ENCODE measurements at places on chromosomes 6 and 20.

GRCh38 chr20:43975096-43975768, 60.6 kb downstream of the TOX2 start:
- no peak for DNase-seq

GRCh38 chr6:139161169-139161568, 26.3 kb downstream of the HECA start:
- no peak for DNase-seq

- DNase-seq = peak; percentile 34
Measured at GRCh38 chr6:39086294-39086693, 28.7 kb downstream of the SAYSD1 start.

- DNase-seq = no peak
Measured at GRCh38 chr6:163355426-163355991, 59.0 kb upstream of the QKI start.

GRCh38 chr6:40954446-40955177, 84.4 kb downstream of the UNC5CL start:
- DNase-seq = no peak

GRCh38 chr6:52707963-52708680, 37.2 kb downstream of the TMEM14A start:
- no peak for DNase-seq

- DNase-seq = no peak
Measured at GRCh38 chr20:60662307-60662706, 589.8 kb upstream of the CDH4 start.

DNA sequence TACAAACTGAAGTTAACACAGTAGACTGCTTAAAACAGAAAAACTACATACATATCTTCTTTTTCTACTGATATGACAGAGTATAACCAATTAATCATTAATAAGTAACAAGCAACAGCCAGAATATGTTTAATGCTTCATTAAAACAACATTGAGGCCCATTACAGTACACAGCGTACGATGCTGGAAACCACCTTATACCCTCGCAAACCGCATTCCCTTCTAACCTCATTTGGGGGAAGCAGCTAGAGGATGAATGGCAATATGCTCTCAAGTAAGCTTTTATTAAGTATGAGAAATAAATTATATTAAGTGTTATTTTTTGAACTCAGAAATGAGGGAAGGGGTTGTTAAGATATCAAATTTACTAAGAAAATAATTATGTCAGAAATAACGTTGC, 142.4 kb downstream of the GMDS start:
- no peak for DNase-seq

DNA sequence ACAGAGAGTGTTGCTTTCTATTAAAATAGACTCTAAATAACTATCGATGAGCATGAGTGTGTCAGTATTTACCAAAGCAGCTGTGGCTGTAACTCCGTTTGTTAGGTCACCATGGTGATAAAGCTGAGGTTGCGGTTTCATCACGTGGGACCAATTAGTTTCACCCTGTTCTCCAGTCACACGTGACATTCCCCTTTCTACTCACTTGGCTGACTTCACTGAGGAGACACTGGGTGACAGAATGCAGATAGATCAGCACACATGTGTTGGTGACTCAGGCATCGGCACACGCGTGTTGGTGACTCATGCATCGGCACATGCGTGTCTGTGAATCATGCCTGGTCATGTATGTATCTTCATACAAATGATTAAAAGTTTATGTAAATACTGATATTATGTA, 285.4 kb downstream of the THBS2 start:
- no peak for DNase-seq

DNA sequence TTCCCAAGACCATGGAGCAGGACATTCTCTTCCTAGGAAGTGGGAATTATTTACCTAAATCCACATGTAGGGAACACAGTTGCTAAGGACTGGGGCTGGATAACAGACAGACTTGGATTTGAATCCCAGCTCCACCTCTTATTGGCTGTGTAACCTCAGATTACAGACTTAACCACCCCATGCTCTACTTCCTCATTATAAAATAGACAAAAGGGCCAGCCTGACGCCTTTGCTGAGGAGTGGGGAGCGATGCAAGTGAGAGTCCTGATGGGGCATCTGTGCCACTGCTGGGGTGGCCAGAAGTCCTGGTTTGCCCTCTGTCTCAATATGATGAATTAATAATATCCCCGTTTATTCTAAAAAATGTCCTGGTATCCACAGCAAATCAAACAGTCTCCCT, 46.8 kb downstream of the SPATA2 start:
- no peak for DNase-seq

GRCh38 chr6:142845624-142846458, 99.1 kb downstream of the HIVEP2 start:
- peak; percentile 85 for DNase-seq

DNA sequence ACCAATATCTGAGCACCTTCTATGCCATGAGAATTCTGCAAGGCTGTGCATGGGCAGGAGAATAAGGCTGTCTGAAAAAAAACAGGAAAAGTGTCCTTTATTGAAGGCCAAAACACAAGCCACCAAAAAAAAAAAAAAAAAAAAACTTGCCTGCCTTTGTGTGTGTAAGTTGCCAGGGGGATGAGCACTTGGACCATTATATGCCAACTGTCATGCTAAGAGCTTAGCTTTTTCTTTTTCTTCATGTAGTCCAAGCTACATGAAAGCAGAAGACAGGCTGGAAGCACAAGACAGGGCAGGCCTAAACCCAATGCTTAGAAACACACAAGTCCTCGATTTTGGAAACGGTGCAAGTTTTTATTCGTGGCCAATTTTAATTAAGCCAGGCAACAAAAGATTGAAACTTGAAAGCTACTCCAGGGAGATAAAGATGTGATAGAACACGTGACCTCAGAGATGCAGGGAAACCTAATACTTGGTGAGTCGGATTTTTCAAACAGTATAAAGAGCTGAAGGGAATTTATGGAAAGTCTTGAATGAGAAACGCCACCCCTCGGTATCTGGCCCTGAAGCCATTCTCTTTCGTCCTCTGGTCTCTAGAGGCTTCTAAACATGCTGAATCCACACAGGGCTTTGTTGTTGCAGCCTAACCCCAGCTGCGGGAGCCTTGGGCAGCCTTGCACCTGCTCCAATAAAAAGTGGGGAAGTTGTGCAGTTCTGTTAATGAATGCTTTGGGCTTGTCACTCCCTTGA, 8.6 kb downstream of the BMP7 start:
- no peak for DNase-seq

DNA sequence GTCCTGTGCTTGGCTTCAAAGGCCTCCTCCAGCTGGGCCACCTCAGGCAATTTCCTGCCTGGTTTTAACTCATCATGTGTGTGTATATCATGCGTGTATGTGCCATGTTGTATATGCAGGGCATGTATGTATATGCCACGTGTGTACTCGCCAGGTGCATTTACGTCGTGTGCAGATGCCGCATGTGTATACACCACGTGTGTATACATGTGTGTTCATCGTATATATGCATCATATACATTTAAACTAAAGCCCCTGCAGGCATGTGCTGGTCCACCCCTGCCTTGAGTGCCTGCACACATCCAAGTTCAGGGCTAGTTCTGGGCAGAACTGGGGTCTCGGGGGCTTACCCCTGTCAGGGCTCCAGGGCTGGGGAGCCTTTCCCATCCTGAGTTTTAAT, 54.0 kb upstream of the SMOC2 start:
- no peak for DNase-seq

GRCh38 chr20:53045941-53046340, 73.8 kb downstream of the TSHZ2 start:
- no peak for DNase-seq

DNA sequence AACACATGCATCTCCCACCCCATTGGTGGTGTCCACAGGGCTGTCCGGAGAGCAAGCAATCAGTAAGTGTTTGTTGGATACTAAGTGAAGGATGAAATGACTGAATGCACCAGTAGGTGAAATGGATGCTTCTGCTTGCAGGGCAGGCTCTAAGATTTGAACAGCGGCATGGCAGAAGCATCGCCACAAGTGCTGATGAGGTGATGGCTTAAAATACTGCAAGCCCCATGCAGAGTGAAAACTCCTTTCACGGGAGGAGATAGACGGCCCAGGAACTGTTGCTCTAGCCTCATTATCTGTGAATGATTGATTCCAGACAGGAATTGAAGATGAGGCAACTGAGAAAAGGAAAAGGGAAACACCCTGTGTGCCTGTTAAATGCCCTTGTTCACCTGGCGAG, 158.9 kb downstream of the LY86 start:
- DNase-seq = no peak

GRCh38 chr6:13152764-13153163, 175.6 kb downstream of the TBC1D7 start:
- peak; percentile 81 for DNase-seq

DNA sequence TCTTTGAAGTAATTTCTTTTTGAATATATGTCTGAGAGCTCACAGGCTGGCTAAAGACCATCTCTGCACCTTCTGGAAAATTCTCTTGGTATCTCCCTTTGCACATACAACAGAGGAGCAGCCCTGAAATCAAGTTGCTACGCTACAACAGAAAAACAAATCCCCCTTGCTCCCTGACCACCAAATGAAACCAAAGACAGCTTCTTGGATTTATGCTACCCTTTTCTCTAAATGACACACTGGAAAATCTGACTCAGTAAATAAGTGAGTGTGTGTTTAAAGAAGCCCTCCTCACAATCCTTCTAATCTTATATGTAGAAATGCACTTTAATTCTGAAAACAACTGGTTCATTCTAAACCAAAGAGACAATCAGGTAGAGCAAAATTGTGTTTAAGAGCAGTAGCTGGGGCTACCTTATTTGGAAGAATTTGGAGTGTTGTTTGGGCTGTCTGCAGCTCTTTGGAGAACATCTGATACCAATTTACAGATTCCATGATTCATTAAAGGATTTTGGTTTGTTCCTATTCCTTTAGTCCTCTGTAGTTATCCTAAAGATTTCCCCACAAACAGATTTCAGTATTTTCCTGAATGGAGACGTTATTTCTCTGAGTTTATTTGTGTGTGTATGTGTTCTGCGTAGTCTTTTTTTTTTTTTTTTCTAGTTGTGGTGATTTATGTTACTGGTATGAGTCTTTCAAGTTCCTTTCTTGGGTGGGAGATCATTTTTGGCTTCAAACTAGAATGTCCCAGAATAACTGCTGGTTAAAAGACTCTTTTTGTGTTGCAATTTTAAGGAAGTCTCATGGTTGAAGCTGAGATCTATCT, 36.4 kb upstream of the UTRN start:
- DNase-seq = no peak

GRCh38 chr6:22113026-22113766, 183.6 kb downstream of the PRL start:
- DNase-seq = no peak

DNA sequence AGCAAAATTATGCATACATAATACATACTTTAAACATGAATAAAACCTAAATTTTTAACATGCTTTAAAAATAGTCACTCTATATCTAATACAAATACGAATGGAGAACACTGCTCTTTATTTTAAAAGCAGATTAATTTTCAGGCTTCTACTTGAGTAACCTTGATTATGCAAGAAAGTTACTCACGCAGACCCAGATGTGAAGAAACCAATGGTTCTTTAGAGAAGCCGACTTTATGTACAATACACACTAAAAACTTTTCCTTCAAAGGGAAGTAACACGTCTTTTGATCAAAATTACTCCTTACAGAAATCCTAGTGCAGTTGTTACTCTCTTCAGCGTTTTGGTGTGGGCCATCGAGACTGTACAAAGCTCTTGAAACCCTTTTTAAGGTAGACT, 136.9 kb upstream of the SLC22A16 start:
- DNase-seq = no peak

GRCh38 chr6:44185953-44186634, 27.5 kb downstream of the CAPN11 start:
- DNase-seq = no peak

DNA sequence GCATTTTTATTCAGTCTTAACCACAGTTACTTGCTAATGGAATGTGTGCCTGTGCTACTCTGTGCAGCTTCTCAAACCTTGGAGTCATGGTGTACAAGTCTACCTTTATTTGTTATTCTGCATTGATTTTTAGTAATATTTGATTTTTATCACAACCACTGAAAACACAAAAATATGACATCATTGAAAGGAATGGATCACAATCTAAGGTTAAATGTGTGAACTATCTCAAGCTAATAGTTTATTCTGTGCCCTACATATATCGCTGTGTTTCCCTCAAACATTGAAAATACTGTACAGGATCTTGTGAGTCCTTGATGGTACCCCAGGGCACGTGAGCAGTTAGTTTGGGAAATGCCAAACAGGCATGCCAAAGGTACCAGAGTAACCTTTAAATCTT, 573.4 kb downstream of the FRK start:
- no peak for DNase-seq

DNA sequence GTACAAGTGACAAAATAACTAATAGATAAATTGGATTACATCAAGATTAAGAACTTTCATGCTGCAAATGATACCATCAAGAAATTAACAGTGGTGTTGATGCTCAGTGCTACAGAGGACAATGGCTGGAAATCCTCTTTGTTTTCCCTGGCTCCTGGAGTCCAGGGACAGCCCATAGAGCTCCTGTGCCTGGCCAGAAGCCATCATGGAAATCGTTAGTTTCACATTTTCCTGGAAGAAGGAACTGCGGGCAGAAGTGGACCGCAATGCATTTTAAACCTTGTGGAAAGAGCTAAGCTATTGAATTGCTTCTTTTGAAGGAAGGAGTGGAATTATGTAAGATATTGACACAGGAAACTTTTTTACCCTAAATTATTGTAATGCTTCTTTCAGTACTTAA, 276.0 kb downstream of the GJA1 start:
- DNase-seq = no peak

DNA sequence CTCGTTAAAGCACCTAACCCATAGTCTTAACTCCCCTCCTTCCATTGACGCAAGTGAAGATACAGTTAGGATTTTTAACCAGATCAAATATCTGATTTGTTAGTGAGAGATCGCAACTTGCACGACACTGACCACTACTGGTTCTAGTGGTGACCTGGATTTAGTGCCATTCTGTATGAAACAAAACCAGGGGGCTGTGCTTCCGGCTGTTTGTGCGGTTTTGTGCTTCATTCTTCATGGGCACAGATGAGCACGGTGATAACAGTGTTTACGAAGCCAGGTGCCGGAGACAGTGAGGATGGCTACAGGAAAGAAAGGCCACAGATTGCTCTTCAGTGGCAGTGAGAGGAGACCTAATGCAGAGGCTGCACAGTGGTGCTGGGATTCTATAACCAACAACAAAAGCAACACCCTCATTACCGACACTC, 75.5 kb downstream of the NOL4L start:
- no peak for DNase-seq

DNA sequence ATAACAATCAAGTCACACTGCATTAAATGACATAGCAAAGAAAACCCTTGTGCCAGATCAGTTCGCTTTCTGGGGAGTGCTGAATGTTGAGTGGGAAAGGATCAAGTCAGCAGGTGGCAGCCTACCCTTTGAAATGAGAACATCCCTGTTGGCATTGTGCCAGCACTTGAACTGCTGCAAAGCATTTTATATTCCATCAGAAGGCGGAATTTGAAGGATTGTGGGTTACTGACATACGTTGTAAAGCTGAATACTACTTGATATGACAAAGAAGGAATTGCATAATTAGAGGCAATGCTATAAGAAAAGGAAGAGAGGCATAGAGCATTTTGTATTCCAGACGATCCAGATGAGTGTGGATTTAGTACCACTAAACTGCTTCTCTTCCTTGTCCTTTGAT, 26.5 kb downstream of the BCKDHB start:
- no peak for DNase-seq

- no peak for DNase-seq
Measured at GRCh38 chr6:166861961-166862286, 94.4 kb downstream of the RNASET2 start.

GRCh38 chr6:104601131-104601651, 258.5 kb downstream of the HACE1 start:
- DNase-seq = no peak

- no peak for DNase-seq
Measured at GRCh38 chr6:127811900-127812570, 88.8 kb downstream of the THEMIS start.

- no peak for DNase-seq
Measured at GRCh38 chr6:33966536-33966935, 162.7 kb upstream of the MLN start.
